ENCODE measurements at places on chromosomes 12 and 14.

GRCh38 chr14:47435331-47435965 lies 240.0 kb downstream of the MDGA2 start:
- no peak for DNase-seq

GRCh38 chr14:103546652-103547454 lies 15.6 kb downstream of the BAG5 start:
- peak; percentile 40 for DNase-seq

GRCh38 chr14:69886453-69887242 lies 7.4 kb downstream of the SMOC1 start:
- DNase-seq: no peak

DNA sequence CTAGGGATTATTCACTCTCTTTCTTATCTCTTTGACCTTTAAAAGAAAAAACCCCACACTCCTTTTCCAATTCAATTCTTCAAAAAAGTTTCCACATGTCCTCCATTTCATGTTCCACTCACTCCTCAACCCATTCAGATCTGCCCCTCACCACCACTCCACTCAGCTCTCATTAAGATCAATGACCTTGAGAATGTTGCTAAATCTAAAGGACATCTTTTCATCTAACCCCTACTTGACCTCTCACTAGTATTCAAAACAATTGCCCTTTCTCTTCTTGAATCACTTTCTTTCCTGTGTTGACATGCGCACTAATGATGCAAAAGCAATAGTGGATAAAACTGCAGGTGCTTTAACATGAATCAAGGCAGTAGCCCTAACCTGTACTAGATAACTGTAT lies 9.9 kb downstream of the HECTD1 start:
- no peak for DNase-seq

GRCh38 chr14:59090572-59090971 lies 97.9 kb upstream of the DAAM1 start:
- DNase-seq: no peak

GRCh38 chr14:33131801-33132200 lies 193.1 kb downstream of the NPAS3 start:
- DNase-seq: no peak

DNA sequence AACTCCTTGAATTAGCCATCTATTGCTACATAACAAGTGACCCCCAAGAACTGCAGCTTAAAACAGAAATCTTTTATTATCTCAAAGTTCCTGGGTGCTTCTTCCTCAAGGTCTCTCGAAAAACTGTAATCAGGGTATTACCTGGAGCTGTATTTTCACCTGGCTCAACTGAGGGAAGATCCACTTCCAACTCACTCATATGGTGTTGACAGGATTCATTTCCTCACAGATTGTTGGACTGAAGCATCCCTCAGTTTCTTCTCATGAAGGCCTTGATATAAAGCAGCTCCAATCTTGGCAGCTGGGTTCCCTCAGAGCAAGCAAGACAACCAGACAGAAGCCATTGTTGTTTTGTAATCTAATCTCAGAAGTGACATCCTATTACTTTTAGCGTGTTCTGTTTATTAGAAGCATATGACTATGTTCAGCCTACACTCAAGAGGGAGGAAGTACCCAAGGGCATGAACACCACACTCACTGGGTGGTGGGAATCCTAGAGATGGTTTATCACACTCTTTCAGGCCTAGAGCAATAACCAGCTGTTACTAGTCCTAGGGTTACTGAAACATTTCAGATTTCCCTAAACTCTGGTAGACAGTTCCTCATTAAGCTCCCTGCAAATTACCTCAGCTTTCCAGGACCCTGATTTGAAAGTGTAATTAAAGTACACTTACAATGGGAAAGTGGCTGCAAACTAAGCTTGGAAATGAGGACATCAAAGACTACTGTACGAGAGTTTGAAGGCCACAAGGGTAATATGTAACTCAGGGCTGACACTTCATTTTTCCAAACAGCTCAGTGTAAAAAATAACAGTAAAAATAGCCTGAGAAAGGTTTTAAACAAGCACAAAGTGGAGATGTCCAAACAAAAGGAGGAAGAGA lies 222.2 kb downstream of the SEC23A start:
- peak; percentile 92 for DNase-seq

DNA sequence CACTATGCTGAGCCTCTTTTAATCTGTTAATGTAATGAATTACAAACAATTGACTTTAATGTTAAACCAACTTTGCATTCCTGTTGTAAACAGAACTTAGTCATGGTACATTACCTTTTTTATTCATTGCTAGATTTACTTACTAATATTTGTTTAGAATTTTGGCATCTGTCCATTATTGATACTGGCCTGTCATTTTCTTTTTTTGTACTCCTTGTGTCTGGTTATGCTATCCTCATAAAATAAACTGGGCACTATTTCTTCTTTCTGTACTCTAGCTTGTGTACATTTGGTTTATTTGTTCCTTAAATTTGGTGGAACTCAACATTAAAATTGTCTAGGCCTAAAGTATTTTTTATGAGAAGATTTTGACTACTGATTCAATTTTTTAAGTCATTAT lies 32.1 kb downstream of the SPATA7 start:
- no peak for DNase-seq

DNA sequence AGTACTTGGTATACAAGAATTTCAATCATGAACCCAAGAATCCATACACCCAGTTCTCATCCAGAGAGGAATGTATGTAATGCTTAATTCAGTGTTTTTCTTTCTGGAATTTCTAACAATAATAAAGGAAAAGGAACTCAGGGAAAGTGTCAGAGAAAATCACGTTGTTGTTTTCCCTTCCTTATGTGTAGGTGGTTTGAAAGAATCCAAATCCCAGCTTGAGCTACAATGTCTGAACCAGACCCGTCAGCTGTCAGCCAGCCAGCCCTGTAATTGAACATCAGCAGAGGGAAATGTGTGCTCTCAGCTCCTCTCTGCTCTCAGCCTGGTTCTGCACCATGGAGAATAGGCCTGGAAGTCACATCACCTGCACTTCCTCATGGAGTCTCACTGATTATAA lies 126.5 kb downstream of the TMEM30B start:
- peak; percentile 16 for DNase-seq

DNA sequence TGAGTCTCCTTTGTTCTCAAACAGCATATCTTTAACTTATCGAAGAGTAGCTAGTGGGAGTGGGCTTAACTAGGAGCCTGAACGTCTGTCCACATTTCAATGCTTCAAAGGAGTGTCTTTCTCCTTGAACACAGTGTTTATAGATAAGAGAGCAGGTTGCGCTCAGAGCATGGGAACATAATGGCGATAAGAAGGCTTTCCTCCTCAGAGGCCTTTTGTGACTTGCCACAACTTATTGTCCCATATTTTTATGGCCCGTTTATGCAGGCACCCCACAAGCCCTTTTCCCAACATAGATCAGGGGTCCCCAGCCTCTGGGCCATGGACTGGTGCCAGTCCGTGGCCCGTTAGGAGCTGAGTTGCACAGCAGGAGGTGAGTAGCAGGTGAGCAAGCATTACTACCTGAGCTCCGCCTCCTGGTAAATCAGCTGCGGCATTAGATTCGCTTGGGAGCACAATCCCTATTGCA lies 2.6 kb upstream of the DDX47 start:
- DNase-seq: no peak
